Esophagus squamous epithelium (tissue), 5 donors: ENCODE measurements at places on chromosomes 5 and 9.

DNA sequence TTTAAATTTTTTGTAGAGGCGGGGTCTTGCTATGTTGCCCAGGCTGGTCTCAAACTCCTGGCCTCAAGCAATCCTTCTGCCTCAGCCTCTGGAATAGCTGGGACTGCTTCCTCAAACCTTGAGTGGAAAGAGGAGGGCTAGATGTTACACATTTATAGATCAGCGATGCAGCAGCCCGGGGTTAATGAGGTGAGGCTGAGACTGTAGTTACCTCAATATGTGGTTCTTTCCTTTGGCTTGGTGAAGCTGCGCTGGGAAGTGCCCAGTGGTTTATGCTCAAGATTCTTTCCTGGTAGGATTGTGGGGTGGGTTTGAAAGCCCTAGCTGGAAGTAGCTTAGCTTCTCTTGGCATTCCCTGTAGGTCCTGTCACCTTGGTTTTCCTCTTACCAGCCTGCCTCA, 22.5 kb downstream of the ZNF618 start:
- DNase-seq: no peak

DNA sequence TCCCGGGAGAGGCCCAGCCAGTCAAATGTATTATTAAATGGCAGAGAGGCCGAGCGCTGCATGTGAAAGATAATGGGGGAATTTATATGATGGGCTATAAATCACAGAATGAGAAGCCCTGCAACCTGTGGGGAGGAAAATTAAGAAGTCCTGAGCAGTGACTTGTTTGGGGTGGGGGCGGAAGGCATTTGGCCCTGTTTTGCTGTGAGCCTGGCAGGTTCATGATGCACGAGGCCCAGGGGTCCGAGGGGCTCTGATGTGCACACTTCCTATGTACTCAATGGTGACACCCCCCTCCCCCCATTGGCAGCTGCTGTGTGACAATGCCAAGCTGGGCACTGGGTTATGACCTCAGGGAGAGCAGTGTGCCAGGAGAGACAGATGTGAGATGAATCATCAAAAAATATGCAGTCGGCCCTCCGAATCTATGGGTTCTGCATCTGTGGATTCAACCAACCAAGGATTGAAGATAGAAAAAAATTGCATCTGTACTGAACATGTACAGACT, 13.7 kb upstream of the DAB2IP start:
- no peak for DNase-seq

- no peak for DNase-seq
Measured at GRCh38 chr9:130422546-130422945, 22.2 kb upstream of the ASS1 start.

- no peak for DNase-seq
Measured at GRCh38 chr9:114098936-114099668, at the start of gene KIF12. Gene KIF12, minus strand, starts transcription at chr9:114099292. Its CDS starts 16 bp downstream, at chr9:114099276.

DNA sequence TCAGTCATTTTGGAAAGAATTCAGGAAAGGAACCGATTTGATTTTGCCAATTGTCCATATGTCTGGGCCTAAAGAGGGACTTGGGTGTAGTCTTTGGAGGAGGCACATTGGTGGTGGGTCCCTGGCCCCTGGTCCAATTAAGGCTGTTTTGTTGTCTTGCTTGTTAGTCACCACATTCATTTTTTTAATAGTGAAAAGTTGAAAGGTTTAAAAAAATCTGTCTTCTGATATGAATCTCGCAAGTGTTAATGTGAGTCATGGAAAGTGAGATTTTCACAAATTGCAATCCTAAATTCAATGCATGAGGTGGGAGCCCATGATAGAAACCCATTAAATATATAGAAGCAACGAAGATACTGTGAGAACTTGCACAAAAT, 165.9 kb upstream of the OTULINL start:
- DNase-seq: no peak

- DNase-seq: no peak
Measured at GRCh38 chr5:108102463-108102862, 279.4 kb downstream of the FBXL17 start.

DNA sequence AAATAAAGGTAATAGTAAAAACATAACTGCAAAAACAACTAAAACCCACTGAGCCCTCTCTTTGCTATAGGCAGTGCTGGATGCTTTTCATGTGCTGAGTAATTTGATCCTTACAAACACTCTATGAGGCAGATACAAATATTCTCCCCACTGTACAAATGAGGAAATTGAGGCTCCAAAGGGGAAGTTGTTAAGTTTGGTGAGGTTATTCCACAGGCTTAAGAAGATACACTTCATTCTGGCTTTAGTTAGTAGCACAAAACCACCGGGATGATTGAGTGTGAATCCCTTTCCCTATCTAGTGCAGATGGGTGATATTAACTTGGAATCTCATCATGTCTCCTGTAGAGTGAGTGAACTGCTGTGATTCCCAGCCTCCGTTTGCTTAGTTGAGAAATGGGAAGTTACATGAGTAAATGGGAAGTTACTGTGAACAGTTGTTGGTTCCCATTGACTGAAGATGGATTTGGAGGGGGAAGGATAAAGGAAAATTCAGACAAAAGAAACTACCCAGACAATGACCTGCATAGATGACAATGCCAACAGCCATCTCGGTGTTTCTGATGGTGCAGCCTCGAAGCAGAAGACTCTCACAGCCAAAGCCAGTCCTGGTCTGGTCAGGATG, 208.3 kb downstream of the ATP10B start:
- no peak for DNase-seq

GRCh38 chr9:104082168-104082567, 11.9 kb upstream of the SMC2 start:
- no peak for DNase-seq

DNA sequence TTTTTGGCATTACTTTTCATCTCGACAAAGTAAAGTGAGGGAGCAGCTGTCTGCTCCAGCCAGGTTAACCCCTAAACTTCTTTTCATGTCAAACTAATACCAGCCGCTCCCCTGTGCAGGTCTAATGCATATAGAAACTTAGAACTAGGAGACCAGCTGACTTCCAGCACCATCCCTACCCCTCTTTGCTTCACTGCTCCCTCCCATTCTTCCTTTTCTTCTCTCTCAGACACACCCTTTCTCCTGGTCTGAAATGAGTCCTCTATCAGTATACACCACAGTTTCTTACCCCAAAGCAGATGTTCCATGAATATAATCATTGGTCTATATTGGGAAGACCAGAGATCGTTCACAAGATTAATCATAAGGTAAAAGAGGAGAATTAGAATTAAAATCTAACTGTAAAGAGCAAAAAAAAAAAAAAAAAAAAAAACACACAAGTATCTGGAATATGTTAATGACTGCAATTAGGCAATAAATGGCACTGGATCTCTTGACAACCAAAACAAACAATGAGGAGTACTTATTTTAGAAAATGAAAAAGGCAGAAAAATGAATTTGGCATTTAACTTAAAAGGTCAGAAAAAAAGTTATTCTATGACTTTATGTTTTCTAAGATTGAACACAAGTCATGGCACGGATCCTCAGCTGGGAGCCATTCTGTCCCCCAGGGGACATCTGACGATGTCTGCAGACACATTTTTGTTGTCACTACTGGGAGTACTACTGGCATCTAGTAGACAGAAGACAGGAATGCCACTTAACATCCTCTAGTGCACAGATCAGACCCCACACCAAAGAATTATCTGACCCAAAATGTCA, 209.8 kb downstream of the PJA2 start:
- DNase-seq: no peak
